Activated CD8-positive, alpha-beta memory T cell treated with anti-CD3 and anti-CD28 coated beads for 4 hours (primary cell): ENCODE measurements at places on chromosomes 11 and 22.

DNA sequence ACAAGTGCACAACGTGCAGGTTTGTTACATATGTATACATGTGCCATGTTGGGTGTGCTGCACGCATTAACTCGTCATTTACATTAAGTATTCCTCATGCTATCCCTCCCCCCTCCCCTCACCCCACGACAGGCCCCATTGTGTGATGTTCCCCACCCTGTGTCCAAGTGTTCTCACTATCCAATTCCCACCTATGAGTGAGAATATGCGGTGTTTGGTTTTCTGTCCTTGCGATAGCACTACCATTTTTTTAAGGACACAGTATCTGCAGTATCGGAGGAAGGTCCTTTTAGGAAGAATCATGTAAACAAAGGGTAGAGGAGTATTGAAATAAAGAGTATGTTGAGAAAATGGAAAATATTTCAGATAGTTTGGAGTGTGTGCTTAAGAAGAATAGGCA is 25.9 kb downstream of the PDE3B start:
- DNase-seq, result no peak

DNA sequence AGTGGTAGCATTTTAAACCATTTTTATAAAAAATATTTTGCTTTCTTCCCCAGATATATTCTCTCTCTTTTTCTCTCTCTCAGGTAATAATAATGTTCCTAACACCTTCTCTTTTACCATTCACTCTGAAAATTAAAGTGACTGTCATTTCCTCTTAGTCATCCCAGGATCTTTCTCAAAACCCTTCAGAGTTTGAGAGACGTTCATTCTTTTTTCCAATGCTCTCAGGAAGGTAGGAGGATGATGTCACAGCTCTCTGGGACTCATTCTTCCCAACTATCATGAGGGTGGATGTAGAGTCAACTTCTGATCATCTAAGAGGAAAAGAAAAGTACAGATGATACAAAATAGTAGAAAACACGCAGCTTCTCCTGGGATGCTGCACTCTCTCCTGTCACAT is 60.2 kb upstream of the CRTAM start:
- no peak for DNase-seq

GRCh38 chr11:3837793-3838192 is 3.0 kb downstream of the RHOG start:
- DNase-seq, result no peak

DNA sequence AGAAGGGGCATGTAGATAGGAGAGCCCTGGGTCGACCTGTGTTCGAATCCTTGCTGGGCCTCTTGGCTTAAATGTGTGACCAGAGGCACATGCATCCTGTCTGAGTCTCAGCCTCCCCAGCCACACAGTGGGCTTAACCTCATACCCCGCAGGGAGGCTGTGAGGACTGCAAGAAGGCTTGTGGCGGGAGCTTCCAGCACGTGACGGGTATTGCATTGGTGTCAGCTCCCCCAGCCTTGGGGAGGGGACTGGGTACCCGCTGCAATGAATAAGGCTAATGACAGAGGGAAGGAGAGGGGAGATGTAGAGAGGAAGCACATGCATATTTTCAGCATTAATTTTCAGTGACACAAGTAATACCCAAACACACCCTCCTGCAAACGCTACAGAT is 8.1 kb downstream of the RASD2 start:
- no peak for DNase-seq

DNA sequence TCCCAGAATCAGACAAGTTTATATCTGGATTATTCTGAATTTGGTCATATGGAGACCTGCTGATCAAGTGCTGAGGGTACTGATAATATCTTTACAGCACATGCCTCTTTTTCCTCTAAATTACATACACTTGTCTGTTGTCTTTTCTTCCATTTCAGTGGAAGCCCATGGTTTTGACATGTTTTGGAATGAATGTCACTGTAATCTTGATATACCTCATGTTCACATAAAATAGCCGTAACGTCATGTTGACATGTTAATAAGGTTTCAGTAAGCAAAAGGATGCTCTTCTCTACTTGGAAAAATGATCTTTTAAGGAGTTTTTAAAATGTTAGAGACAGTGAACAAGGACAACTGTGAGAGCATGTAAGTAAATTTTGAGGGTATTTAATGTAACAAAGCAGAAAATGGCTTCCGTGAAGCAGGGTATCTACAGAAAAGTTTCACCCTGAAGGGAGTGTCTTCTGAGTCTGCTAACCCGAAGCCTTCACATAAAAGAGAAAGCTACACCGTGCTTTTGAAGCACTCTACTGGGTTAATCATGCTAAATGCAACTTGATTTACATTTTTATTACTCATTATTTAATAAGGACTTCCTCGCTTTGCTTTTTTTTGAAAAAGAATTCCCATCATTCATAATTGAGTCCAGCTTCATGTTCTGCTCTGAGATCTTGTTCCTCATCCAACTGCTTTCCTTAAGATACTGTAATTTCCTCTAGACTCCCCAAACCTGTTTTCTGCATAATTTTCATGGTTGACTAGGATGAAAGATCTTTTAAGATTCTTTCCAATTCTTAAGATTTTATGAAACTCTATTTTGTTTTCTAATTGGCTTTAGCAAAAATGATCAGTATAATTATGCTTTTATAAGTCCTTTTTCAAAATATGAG is 56.2 kb downstream of the YAP1 start:
- DNase-seq, result no peak

GRCh38 chr22:45235101-45235777 is 5.5 kb downstream of the KIAA0930 start:
- DNase-seq, result no peak

DNA sequence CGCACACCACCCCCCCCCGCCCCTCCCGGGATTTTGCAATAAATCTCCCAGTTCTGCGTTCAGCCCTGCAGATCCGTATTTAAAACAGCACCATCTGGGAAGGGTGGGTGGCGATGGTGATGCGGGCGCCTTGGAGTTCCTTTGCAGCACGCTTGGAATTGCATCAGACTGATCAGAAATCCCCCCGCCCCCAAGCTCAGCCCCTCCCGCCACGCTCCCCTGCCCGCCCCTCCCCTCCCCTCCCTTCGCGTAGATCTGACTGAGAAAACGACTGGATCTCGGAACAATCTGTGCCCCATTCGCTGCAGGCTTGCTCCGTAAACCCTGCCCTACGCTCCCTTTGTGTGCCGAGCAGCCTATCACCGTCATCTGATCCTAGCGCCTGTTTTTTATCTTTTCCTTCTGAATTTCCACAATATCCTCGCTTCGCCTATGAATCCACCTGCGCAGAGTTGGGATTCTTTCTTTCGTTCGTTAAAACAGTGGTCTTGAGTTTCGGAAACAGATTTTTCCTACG is 18.1 kb upstream of the BDNF start:
- DNase-seq, result no peak

DNA sequence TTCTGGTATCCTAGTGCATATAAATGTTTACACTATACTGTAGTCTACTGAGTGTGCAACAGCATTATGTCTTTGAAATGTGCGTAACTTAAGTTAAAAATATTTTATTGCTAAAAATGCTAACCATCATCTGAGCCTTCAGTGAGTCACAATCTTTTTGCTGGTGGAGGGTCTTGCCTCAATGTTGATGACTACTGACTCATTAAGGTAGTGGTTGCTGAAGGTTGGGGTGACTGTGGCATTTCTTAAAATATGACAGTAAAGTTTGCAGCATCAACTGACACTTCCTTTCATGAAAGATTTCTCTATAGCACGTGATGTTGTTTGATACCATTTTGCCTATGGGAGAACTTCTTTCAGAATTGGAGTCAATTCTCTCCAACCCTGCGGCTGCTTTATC is 8.5 kb upstream of the CREBZF start:
- DNase-seq, result no peak
